ENCODE measurements at places on chromosomes 2 and 18. TPM values are rescaled to one million over a fixed set of nuclear protein-coding genes. Genes with fewer than 3 reads are reported as not detected.

DNA sequence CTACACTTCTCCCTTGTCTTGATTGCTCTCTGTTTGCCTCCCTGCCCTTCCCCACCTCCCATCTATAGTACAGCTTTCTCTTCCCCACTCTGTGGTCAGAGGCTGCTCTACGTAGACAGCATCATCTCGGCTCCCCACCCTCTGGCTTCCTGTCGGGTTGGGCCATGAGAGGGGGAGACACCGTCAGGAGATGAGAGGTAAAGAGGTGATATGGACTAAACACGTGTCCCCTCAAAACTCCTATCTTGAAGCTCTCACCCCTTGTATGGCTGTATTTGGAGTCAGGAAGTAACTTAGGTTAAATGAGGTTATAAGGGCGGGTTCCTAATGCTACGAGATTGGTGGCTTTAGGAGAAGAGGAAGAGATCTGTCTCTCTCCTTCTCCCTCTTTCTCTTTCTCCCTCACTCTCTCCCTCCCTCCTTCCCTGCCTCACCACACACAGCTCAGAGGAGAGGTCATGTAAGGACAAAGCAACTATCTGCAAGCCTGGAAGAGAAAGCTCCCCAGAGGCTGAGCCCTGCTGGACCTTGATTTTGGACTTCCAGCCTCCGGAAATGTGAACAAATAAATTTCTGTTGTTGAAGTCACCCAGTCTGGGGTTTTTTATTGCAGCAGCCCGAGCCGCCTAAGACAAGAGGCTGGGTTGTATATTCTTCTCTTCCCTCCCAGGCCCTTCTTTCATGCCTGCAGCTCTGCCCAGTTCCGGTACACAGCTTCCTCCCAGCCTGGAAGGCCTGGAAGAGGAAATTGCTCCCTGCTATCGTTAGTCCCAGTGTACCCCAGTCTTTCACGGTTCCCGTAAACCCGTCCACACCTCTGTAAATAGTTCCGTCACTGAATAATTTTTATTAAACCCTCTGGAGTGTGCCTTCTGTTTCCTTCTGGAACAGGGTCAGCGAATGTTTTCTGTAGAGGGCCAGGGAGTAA, 138.0 kb downstream of the AKAIN1 start:
- H3K27ac ChIP-seq, result peak overlapping the region; percentile 28
- H3K4me3 ChIP-seq, result no peak overlapping the region
- no peaks in the 10 kb centered on the region for H3K27me3 ChIP-seq

DNA sequence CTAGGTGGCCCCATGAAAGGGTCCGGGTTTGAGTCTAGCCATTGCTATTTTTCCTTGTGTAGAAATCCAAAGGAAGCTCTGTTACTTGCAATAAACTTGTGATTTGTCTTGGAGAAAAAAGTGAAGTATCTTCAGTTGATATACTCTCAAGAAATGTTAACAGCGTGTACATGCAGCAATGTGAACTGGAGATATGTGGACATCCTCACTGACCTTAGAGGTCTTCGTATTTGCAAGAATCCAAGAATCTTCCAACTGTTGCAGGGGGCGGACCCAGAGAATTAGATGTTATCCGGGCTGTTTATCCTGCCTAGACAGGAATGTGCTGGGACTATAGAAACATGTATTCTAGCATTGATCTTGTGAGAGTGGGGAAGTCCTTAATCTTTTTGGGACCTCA, 187.6 kb downstream of the KCNS3 start:
- no peaks in the 10 kb centered on the region for H3K27me3 ChIP-seq
- peaks cover 4% of the 10 kb centered on the region for H3K4me1 ChIP-seq
- H3K4me3 ChIP-seq, result no peak overlapping the region
- no peak overlapping the region for H3K27ac ChIP-seq
- H3K36me3 ChIP-seq, result no peaks in the 10 kb centered on the region

DNA sequence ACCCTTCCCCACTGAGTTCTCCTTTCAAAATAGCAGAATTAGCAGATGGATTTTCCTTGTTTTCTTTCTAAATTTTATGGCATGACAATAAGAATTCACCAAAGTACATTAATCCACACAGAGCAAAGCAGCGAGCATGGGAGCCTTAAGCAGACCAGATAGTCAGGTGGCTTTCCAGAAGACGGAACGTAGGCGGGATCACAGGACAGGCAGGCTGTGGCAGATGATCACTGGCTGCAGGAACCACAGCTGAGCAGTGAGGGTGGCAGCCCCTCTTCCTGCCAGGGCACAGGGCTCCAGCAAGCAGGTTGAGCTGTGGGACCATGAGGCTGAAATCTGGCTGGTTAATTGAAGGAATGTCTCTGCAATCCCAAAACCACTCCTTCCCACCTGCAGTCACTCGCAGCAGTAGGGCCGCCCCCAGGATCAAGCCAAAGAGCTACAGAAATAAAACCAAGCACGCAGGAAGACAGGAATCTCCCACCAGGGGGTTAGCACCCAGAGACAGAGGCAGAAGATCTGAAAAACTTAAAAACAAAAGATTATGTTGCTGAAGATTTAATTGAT, 259.9 kb downstream of the EIPR1 start:
- H3K36me3 ChIP-seq, result no peaks in the 10 kb centered on the region
- no peaks in the 10 kb centered on the region for H3K4me1 ChIP-seq
- H3K27me3 ChIP-seq, result no peaks in the 10 kb centered on the region
- H3K4me3 ChIP-seq, result no peak overlapping the region
- H3K27ac ChIP-seq, result no peak overlapping the region
- no peak for DNase-seq

DNA sequence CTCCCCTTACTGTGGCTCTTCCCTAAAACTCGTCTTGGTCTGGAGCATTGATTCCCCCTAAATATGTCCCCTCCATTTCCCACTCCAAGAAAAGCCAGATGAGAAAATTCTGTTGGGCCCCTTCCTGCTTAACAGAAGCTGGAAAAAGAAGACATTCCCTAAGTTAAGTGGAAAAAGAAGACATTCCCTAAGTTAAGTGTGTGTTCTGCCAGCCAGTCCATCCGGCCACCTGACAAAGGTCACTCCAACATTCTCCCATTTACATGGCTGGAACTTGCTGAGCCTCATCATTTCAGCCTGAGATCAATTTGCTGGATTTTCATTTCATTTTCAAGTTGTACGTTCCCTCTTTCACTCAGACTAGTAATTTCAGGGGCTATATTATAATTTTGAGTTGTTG, 52.0 kb downstream of the LYPD1 start:
- no peaks in the 10 kb centered on the region for H3K36me3 ChIP-seq
- H3K27ac ChIP-seq, result no peak overlapping the region
- H3K4me3 ChIP-seq, result no peak overlapping the region
- H3K27me3 ChIP-seq, result no peaks in the 10 kb centered on the region

DNA sequence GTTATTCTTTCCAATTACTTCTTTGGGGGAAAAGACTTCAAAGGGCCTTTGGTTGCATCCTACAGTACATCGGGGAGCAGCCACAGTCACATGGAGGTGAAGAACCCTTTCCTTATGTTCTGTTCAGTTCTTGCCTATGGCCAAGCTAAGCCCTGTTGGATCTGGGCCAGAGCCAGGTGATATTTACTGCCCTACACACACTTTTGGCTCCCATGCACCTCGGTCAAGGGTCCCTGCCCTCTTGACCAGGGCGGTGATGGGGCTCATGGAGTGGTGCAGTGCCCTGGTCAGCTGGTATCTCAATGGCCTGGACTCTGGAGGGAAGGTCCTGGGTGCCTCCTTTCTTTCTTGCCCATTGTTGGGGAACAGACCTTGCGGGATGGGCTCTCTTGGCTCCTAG, 98.7 kb downstream of the VAPA start:
- H3K36me3 ChIP-seq, result no peaks in the 10 kb centered on the region
- no peak overlapping the region for H3K4me3 ChIP-seq
- peaks cover 53% of the 10 kb centered on the region for H3K4me1 ChIP-seq
- peak overlapping the region; percentile 82 for H3K27ac ChIP-seq
- H3K27me3 ChIP-seq, result no peaks in the 10 kb centered on the region

DNA sequence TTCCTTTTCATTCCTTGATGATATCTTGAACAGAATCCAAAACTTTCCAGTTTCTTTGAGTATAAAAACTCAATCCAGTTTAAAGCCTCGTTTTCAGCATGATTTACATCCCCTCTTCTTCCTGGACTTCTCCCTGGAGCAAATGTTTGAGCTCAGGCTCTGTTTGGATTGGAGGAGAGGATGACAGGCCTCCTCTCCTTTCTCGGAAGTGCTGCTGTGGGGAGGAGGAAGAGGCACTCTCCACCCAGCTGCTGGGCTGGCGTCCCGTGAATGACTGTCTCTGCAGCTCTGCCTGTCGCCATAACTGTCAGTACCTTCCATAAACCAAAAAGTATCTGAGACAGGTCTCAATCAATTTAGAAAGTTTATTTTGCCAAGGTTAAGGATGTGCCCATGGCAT, 238.2 kb upstream of the AGAP1 start:
- no peaks in the 10 kb centered on the region for H3K36me3 ChIP-seq
- no peaks in the 10 kb centered on the region for H3K4me1 ChIP-seq
- H3K27ac ChIP-seq, result no peak overlapping the region
- no peak overlapping the region for H3K4me3 ChIP-seq
- H3K27me3 ChIP-seq, result no peaks in the 10 kb centered on the region

GRCh38 chr2:72834596-72834995, 8.8 kb upstream of the EXOC6B start:
- H3K36me3 ChIP-seq, result no peaks in the 10 kb centered on the region
- H3K4me1 ChIP-seq, result no peaks in the 10 kb centered on the region
- DNase-seq, result peak; percentile 72
- H3K27me3 ChIP-seq, result no peaks in the 10 kb centered on the region

DNA sequence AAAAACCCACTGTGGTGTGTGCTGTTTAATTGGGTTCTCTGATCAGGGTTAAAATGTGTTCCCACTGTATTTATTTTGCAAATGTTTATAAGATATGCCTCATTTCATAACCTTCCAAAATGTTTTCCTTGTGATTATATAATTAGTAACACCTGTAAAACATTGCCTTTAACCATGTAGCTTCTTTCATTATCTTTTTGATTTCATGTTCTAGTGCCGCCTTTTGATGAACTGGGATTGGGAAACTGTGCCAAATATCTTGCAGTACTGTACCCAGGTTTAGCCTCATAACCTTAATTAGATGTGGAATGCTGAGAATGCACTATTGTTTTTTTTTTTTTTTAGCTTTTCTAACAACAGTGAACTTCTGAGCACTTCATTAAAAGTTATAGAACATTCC, 96.9 kb downstream of the TANC1 start:
- H3K27me3 ChIP-seq, result no peaks in the 10 kb centered on the region
- no peak overlapping the region for H3K4me3 ChIP-seq

Gene FOXD4L1
- not detected for total RNA-seq

GRCh38 chr2:71462056-71462605, 8.8 kb downstream of the DYSF start:
- no peak for DNase-seq
- no peak overlapping the region for H3K27ac ChIP-seq
- H3K4me3 ChIP-seq, result no peak overlapping the region

Gene SLC9A4
- total RNA-seq, result not detected

DNA sequence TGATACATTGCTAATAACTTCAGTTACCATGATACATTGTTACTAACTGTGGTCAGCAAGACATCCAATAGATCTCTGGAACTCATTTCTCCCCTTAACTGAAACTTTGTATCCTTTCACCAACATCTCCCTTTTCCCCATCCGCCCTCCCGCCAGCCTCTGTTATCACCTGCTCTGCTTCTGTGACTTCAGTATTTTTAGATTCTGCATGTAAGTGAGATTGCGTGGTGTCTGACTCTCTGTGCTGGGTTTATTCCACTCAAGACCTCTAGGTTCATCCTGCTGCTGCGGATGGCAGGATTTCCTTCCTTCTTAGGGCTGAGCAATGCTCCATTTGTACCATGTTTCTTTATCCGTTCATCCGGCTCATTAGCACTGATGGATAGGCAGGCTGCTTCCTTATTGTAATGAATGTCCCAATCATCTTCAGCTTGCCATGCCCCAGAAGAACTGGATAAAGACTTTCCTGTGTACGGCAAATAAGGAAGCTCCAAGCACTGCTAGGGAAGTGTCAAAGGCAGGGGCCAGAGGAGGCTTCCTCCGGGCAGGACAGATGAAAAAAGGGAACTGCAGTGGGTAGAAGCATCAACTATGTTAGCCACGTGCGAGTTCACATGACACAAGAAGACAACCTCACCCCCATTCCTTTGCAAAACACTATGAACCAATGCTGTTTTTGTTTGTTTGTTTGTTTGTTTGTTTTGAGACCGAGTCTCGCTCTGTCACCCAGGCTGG, 113.4 kb downstream of the EIPR1 start:
- H3K4me1 ChIP-seq, result no peaks in the 10 kb centered on the region
- no peak overlapping the region for H3K27ac ChIP-seq

Gene VWA3B
- not detected for total RNA-seq

Gene HTR2B
- total RNA-seq, result 12.1 TPM

DNA sequence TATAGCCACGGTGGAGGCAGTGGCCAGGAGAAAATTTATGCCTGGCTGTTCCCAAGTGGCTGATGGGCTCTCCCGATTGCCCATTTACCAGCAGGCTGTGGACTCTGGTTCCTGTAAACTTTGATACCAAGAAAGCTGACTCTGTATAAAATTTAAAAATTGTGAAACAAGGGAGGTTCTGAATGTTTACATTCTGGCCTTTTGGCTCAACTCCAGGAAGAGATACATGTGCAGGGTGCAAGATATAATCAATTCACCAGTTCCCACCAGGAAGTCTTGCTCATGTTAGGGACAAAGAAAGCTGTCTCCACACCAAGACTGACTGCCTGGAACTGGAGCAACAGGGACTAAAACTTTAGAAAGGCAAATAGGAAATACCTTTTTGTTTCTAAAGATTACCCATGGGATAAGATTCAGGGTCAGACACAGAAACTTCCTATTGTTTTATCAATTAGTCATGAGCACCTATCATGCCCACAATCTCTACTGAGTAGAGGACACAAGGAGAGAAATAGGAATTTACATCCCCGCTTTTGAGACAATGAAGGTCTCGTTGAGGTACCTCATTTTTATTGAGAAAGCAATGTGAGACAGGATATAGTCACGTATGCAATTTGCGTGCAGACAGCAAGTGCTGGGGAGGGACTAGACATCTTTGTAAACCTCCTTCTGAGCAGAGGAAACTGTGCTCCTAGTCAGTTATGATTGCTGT, 123.5 kb downstream of the LIPG start:
- no peak overlapping the region for H3K27ac ChIP-seq
- H3K27me3 ChIP-seq, result no peaks in the 10 kb centered on the region
- H3K4me3 ChIP-seq, result no peak overlapping the region
- H3K36me3 ChIP-seq, result no peaks in the 10 kb centered on the region
- H3K4me1 ChIP-seq, result no peaks in the 10 kb centered on the region
- no peak for DNase-seq

Gene CYP27A1
- total RNA-seq, result 24.8 TPM

GRCh38 chr2:144027593-144027992, 492.3 kb downstream of the ZEB2 start:
- H3K4me3 ChIP-seq, result no peak overlapping the region
- no peaks in the 10 kb centered on the region for H3K27me3 ChIP-seq
- no peaks in the 10 kb centered on the region for H3K36me3 ChIP-seq
- no peak for DNase-seq
- no peak overlapping the region for H3K27ac ChIP-seq
- no peaks in the 10 kb centered on the region for H3K4me1 ChIP-seq

GRCh38 chr2:64563436-64563938, 39.4 kb downstream of the AFTPH start:
- no peak overlapping the region for H3K4me3 ChIP-seq
- H3K27ac ChIP-seq, result no peak overlapping the region
- no peaks in the 10 kb centered on the region for H3K4me1 ChIP-seq
- H3K27me3 ChIP-seq, result no peaks in the 10 kb centered on the region

GRCh38 chr2:58702302-58702885, 461.3 kb upstream of the FANCL start:
- H3K27ac ChIP-seq, result no peak overlapping the region
- DNase-seq, result no peak
- no peak overlapping the region for H3K4me3 ChIP-seq
- H3K27me3 ChIP-seq, result no peaks in the 10 kb centered on the region
